DMS153 (cell line): ENCODE measurements at places on chromosomes 7 and 10.
A peak's percentile ranks its signal among the peaks of the same experiment; 100 is the strongest.

GRCh38 chr7:71350680-71351079, 218.7 kb downstream of the GALNT17 start:
- DNase-seq = no peak

DNA sequence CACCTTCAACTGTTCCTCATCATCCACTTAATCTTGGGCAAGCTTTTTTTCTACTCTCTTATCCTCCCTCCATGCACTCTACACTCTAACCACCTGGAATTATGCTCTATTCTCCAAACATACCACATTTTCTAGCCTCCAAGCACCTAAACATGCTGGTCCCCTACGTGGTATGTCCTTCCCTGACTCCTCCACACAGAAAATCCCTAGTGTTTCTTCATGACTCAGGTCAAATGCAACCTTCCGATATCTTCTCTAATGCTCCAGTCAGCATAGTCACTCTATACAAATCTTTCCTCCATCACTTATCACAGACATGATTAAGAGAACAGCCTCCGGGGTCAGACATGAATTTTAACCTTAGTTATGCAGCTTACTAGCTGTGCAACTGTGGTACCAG, 68.8 kb downstream of the ARMH3 start:
- DNase-seq = no peak

DNA sequence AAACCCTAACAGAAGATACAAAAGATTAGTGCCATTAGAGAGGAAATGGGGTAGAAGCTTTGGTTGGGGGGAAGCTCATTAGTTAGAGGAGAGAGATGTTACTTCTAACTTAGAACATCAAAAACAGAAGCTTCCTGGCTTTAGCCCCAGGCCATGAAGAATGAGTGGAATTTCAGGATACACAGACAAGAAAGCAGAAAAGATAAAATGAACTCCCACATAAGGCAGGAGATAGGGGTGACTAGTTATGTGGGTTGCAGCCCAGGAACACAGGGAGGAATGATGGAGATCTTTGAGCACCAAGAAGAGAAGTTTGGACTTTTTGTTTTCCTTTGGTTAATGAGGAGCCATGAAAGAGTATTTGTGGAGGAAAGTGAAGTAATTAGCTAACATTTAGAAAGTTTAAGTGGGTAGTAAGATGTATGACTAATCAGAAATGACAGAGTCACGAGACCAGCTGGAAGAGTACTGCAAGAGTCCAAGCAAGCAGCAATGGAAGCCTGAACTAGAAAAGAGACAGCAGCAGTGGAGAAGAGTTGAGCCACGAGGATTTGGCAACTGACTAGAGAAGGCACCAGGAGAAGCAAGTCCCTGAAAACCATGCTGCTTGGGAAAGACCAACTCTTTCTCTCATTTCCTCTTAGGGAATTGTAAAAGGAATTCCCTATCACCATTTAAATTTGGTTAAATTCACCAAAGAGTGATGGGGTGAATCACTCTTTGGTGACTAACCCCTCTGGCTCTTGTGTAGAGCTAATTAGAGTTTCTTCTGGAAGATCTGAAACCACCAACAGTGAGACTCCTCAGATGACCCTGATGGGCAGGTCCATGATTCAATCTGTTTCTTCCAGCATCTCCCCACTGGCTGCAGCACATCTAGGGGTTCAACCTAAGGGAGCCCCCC, 131.9 kb downstream of the KCNMA1 start:
- no peak for DNase-seq

- DNase-seq = no peak
These were observed 5.1 kb downstream of the RASGEF1A start for GRCh38 chr10:43261578-43262396.

GRCh38 chr7:303884-304573, 14.1 kb downstream of the FOXL3 start:
- DNase-seq = no peak

DNA sequence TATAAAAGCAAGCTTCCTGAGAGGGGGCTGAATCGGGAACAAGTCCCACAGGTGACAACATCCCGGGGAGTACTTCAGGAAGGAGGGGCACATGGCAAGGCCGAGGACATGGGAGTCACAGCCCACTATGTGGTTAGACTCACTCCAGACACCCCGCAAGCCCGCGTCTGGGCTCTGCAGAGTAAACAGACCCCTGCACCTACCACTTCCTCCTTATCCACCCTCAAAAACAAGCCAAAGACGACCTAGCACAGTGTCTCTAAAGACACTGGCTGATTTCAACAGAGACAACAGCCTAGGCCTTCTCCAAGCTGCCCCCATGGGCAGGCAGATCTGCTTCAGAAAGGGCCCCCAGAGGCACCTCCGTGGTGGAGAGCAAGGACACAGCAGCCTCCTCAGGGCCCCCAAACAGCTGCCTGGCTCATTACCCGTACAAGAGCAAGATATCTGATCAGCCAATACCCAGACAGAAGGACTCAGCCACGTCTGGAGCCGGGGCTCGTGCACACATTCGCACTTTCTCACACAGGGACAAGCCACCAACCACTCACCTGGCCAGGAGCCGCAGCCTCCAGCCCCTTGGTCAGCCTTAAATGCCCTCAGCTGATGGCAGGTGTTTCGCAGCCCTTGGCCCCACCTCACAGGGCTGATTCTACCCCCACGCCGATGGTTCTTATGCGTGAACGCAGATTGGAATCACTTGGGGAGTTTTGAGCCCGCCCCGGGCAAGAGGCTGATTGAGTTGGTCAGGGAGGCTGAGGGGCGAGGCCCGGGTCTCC, 10.7 kb upstream of the KPNA7 start:
- no peak for DNase-seq

DNA sequence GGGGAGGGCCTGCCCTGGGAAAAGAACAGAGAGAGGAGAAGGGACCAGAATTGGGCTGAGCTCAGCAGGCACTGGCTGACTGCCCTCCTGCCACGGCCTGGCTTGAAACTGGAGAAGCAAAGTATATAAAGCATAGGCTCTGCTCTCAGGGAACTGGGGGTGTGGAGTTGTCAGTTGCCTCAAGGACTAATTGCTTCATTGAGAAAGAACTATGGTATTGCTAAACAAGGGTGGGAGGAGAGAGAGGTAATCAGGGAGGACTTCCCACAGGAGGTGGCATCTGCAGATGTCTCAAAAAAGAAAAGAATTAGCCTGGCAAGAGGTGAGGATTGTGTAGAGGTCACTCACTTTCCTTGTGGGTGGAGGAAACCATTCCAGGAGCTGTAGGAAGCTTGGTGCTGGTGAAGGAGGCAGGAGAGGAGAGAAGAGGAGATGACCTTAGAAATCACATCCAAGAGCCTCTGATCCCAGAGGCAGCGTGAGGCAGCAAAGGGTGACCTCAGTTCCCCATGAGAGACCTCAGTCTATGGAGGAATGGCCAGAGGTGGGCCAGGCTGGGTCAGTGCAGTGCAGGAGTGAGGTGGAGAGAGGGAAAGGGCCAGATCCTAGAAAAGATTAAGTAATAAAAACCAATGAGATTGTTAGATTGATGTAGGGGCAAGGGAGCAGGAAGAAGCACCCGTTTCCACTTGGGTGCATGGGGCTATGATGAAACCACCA, 2.4 kb downstream of the PILRB start:
- no peak for DNase-seq

GRCh38 chr10:69268761-69269416, 9.4 kb upstream of the HK1 start:
- no peak for DNase-seq

- no peak for DNase-seq
These were observed 75.4 kb downstream of the ADARB2 start for GRCh38 chr10:1661859-1662437.

- DNase-seq = no peak
These were observed 4.1 kb downstream of the EMX2 start for GRCh38 chr10:117546581-117547015.

DNA sequence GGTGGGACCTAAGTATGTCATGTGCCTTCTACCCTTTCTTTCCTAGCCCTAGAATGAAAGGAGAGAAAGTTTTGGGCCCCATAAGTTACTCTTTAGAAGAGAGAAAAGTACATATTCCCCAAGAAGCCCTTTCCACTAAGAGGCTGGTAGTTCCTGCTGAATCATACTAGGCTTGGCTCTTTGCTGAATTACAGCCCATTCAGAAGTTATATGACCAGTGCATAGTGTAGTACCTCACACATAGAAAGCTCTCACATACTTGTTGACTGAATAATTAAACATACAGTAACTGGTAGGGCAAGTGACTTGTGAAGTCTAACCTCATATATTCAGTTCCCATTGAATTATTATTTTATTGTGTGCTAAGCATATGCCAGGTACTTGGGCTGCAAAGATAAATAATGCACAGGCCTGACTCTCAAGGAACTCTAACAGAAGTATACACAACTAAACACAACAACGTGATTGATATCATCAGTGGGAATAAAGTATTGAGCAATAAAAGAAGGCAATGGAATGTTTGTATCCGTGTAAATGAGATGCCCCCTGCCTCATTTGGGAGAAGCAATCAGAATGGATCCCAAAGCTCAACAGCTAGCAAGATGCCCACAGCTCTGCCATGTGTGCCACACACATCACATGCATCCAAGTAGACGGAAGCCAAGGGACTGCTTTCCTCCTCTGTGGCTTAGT, 38.9 kb upstream of the UBN2 start:
- DNase-seq = no peak

GRCh38 chr10:131071721-131072120, 239.8 kb downstream of the TCERG1L start:
- no peak for DNase-seq

DNA sequence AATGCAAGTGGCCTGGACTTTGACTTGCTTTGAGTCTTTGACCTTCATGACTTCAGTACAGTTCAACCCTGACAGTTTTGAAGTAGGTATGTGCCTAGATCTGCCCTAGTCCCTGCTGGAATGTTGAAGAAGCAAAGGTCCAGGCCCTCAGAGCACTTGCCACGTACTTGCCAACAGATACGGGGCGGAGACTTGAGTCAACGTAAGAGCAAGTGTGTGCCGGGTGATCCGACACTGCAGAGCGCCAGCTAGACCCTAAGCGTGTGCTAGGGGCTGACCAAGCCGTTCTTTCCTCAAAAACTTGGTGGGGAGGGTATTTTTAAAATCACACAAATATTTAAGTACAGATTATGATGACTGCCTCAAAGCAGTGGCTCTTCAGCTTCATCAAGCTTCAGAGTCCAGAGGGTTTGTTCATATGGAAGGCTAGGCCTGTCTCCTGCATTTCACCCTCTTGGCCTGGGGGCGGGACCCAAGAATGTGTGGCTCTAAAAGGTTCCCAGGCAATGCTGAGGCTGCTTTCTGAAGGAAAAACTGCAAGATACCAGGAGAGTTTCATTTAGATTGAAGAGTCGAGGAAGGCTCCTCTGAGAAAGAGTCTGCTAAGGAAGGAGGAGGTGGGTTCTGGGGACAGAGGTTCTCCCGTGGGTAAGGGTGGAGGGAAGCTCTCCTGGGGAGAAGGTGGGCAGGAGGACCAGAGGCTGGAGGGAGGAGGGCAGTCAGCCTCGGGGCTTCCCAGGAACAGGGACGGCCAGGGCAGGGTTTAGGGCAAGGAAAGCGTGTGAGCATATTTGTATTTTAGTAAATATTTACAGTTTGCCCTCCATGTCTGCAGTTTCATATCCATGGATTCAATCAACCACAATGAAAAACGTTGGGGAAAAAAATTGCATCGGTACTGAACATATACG, 160.3 kb downstream of the EGFR start:
- DNase-seq = no peak

GRCh38 chr7:5225616-5226290, 35.7 kb downstream of the WIPI2 start:
- no peak for DNase-seq

DNA sequence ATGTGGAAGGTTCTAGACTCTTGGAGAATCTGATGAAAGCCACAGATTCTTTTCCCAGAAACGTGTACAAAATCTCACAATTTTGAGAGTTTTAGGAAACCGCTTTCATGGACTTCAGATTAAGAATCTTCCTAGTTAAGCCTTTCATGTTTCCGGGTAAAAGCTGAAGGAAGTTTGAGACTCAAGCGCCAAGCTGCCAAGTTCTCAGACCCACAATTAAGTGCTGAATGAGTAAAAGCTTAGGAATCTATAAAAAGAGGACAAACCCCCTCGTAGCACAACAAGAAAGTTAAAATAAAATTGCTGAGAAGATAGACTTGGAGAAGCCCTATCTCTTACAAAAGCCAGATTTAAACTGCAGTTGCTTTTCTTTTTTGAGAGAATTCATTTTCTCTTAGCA, 99.6 kb downstream of the ST8SIA6 start:
- DNase-seq = no peak

DNA sequence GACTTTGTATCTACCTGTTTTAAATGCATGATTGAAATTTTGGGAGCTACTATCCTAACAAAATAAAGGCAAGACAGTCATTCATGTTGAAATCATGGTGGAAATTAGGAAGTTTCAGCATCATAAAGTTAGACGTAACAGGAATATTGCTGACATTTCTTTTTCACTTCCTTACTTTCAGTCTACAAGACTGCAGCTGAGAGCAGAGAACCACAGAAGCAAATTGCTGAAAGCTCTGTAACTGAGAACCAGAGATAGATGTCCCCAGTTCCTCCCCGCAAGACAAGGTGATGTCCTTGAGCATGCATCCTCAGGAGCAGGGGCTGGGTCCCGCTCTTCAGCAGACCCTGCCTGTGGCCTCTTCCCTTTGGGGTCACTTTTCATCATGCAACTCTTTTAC, 466.3 kb upstream of the POM121L12 start:
- no peak for DNase-seq

DNA sequence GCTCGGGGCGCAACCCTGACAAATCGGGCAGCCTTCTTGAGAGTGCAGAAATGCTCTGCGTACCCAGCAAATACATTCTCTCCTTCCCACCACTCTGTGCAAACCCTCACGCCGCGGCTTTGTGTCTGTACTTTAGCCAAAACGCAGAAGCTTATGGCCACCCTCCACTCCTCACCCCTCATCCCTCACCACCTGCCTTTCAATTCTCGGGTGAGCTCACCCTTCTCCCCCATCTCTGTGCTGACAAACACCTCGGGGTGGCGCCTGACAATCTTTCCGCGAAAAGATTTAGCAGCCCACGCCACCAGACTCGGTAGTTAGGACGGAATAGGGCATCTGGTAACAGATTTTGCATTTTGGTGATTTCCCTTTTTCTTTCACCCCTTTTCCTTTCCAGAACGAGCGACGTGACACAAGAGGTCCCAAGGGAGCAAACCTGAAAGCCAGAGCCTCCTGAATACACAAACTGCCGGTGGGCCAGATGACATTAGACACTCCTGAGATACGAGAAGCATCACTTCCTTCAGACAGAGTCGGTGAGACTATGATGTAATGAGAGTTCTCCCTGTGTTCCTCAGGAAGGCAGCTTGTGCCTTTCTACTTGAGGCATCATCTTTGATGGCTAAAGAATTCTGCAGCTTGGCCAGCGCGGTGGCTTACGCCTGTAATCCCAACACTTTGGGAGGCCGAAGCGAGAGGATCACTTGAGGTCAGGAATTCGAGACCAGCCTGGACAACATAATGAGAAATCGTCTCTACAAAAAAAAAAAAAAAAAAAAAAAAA, 671 bp upstream of the ATAD1 start:
- peak; percentile 53 for DNase-seq

DNA sequence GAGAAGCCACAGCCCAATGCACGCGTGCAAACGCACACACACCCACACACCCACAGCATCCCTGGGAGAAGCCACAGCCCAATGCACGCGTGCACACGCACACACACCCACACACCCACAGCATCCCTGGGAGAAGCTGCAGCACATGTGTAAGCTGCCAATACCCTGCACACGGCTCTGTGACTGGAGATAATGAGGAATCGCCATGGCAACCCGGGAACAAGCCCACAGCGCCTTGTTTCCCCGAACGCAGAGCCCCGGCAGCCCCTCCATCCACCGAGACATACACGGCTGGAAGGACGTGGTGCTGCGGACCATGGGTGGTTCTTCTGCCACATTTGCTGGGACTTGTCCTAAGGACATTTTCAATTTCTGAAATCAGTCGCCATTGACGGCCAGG, 221.3 kb downstream of the PTPRN2 start:
- DNase-seq = no peak

GRCh38 chr7:66454600-66455225, 174.0 kb upstream of the KCTD7 start:
- DNase-seq = no peak
